ENCODE measurements at places on chromosomes 13 and 19. TPM values are rescaled to one million over a fixed set of nuclear protein-coding genes. Genes with fewer than 3 reads are reported as not detected.

The MLLT1 gene
- 34.0 TPM for polyA plus RNA-seq

The HPN gene
- polyA plus RNA-seq: 0.15 TPM

The CEACAM19 gene
- polyA plus RNA-seq: 1.9 TPM

The KISS1R gene
- polyA plus RNA-seq: 0.76 TPM

The MRPS12 gene
- 30.0 TPM for polyA plus RNA-seq

The FPR1 gene
- not detected for polyA plus RNA-seq

The TLE2 gene
- polyA plus RNA-seq: 9.6 TPM

The HCST gene
- not detected for polyA plus RNA-seq

The CASP14 gene
- not detected for polyA plus RNA-seq

The SULT2A1 gene
- polyA plus RNA-seq: not detected

The CEACAM7 gene
- not detected for polyA plus RNA-seq

The UHRF1 gene
- 1.8 TPM for polyA plus RNA-seq

The ATXN8OS gene
- 0.33 TPM for polyA plus RNA-seq

The LAIR1 gene
- polyA plus RNA-seq: not detected

The TGFBR3L gene
- not detected for polyA plus RNA-seq

The CEACAM4 gene
- not detected for polyA plus RNA-seq

The ANGPTL8 gene
- polyA plus RNA-seq: not detected

The CARS2 gene
- 93.1 TPM for polyA plus RNA-seq

The SEMA6B gene
- 21.6 TPM for polyA plus RNA-seq

The NLRP5 gene
- not detected for polyA plus RNA-seq

The UBE2L5 gene
- polyA plus RNA-seq: not detected

The SWSAP1 gene
- polyA plus RNA-seq: 2.1 TPM

The SRRM5 gene
- not detected for polyA plus RNA-seq

The MBD3L3 gene
- not detected for polyA plus RNA-seq

The ATCAY gene
- polyA plus RNA-seq: 85.0 TPM

The RETN gene
- polyA plus RNA-seq: not detected

The KLK15 gene
- not detected for polyA plus RNA-seq

The RFPL4AL1 gene
- polyA plus RNA-seq: not detected

The CTXN1 gene
- 34.1 TPM for polyA plus RNA-seq

The SLC8A2 gene
- 14.1 TPM for polyA plus RNA-seq

The CRB3 gene
- 0.43 TPM for polyA plus RNA-seq

The SLC39A3 gene
- 72.8 TPM for polyA plus RNA-seq

The NXNL1 gene
- not detected for polyA plus RNA-seq

The DNM2 gene
- polyA plus RNA-seq: 31.4 TPM
